Stromal cell of bone marrow (primary cell): ENCODE measurements at places on chromosomes 16 and 17.

DNA sequence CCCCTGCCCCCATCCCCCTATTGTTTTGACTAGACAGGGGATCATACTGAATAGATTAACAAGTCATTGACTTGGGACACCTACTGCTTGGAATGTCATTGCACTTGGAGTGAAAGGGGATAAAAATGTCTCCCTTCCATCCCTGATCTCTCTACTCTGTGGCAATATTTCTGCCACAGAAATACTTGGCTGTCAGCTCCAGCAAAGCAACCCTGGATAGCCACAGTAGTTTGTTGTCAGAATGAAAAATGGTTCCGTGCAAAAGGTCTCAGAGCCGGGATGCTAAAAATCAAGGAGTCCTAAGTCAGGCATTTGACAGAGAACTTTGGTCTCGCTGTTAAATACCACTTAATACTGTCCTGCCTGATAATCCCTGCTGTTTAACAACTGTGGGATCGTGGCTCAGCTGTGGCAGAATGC lies 722.0 kb upstream of the SOX9 start:
- no peak for DNase-seq

DNA sequence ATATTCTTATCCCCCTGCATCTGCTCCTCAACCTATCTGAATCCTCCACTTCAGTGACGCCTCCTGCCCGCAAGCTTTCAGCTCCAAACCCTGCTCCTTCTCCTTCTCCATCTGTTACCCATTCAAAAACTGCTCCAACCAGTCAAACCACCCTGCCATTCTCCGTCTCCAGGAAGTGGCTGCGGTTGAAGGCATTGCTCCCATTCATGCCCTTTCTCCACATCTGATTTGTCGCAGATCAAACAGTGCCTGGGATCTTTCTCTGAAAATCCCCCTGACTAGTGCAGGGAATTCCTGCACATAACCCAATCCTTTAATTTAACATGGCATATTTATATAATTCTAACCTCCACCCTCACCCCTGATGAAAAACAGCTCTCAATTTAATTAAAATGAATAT lies 56.3 kb downstream of the SLFN5 start:
- no peak for DNase-seq

GRCh38 chr17:5437721-5438317 lies 1.1 kb downstream of the C1QBP start:
- no peak for DNase-seq

GRCh38 chr17:7215652-7216180 lies 3.9 kb downstream of the DLG4 start:
- no peak for DNase-seq

GRCh38 chr16:11090232-11090631 lies 145.9 kb downstream of the CLEC16A start:
- no peak for DNase-seq

GRCh38 chr17:53629188-53629587 lies 193.5 kb upstream of the KIF2B start:
- no peak for DNase-seq

DNA sequence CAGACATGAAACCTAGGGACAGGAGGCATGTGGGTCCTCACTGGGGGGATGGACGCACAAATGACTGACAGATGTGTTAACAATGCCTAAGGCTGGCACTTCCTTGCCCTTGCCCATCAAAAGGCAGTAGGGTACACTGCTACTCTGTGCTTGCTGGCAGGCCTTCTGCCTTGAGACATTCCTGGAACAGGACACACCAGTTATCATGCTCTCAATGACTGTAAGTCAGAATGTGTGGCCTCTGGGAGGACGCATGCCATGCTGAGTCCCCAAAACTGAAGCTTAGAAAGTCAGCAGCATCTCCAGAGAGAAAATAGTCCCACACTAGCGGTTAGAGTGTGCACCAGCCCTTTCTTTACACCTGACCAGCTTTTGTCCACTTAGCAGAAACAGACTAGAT lies 16.1 kb upstream of the SREBF1 start:
- no peak for DNase-seq
